Suppressor macrophage treated with lipopolysaccharide for 4 hours (primary cell): ENCODE measurements at places on chromosomes 11 and 22.

DNA sequence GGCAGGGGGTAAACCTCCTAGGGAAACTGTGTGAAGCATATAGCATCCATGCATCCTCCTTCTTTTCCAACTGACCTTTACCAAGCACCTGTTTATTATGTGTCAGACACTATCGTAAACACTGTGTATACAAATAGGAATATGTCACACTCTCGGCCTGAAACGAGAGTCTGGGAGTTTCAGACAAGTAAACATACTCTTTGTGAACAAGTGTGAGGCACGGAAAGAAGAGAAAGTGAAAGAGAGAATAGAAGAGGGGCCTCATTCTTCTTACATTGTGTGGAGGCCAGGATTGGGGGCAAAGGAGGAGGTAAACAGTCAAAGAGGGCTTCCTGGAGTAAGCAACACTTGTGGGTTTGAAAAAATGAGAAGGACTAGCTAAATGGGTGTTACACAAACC is 16.4 kb downstream of the CSNK2A3 start:
- no peak for DNase-seq

- DNase-seq, result no peak
Observed at GRCh38 chr11:24932110-24933000, 435.5 kb downstream of the LUZP2 start.

DNA sequence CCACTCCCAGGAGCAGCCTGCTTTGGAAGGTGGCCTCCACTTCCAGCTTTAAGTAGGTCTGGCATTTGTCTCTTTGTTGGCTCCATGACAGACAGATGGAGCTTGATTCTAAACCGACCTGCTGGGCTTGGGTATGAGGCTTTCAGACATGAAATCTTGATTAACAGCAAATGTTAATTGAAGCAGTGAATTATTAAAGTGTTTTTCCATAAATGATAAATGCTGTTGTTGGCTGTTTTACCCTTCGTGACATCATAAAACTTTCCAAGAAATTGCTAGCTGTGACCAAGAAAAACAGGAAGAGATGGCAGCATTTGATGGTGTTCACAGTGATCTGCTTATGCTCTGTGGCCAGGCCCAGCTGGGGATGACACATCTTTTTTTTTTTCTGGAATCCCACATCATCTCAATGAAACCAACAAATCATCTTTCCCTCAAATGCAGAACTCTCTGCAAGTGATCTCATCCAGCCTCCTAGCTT is 66.1 kb downstream of the RBMXL2 start:
- peak; percentile 71 for DNase-seq

GRCh38 chr11:69427906-69428880 is 53.3 kb upstream of the LINC01488 start:
- DNase-seq, result no peak

DNA sequence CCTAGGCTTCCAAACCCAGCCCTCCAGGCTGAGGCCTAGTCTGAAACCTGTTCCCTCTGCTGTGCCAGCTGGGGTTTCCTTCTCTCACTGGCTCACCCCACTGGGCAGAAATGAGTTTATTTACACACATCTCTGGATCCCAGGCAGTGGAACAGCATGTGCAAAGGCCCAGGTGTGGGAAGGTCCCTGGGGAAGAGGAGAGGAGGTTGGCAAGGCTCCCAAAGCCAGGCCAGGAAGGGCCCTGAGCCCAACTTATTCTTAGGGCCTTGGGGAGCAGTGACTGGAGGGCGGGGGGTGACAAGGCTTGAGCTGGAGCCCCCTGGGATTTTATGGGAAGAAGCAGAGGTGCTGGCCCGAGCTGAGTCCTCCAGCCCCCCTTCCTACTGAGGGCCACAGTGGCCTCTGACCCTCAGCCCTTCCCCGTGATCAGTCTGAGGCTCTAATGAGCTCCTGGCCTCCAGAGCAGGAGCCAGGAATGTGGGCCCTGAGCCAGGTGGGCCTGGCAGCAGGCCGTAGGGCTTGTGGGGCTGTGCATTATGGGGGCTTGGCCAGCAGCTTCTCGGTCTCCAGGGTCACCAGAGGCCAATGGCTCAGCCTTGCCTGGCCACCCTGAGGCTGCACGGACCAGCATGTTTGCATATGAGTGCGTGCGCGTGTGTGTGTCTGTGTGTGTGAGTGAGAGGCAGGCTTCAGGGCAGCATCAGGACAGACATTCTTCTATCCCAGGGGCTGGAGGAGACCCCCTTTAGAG is 2.9 kb downstream of the MYO7A start:
- no peak for DNase-seq

DNA sequence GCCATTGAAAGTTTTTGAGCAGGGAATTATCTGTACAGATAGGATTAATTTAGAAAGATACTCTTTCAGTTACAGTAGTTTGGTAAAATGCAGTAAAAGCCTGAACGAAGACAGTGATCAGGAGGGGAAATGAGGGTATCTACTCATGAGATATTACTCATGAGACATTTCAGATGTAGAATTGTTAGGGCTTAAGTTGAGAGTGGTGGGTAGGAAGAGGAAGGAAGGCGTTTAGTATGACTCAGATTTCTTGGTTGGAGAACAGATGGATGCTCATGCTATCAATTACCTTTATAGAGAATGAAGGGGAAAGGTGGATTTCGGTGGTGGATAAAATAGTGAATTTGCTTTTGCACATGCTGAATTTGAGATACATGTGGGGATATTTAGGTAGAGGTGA is 15.8 kb downstream of the CCDC81 start:
- no peak for DNase-seq

DNA sequence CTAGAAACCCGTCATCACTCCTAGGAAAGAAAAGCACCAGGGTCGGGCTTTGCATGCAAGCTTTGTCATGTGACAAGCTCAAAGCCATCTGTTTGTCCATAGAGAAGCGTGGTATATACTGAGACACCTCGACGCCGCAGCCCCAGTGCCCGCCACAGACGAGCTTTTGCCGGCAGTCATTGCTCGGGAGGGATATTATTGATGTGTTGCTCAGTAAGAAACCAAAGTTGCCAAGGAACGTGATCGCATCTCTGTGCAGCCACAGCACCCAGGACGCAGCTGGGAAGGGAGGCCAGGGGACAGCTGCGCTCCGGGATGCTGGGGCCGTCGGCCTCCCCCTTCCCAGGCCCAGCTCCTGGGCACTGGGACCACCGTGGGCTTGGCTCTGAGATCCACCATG is 89.5 kb upstream of the KCNQ1OT1 start:
- no peak for DNase-seq

GRCh38 chr11:2577991-2578928 is 121.5 kb downstream of the KCNQ1OT1 start:
- DNase-seq, result no peak

DNA sequence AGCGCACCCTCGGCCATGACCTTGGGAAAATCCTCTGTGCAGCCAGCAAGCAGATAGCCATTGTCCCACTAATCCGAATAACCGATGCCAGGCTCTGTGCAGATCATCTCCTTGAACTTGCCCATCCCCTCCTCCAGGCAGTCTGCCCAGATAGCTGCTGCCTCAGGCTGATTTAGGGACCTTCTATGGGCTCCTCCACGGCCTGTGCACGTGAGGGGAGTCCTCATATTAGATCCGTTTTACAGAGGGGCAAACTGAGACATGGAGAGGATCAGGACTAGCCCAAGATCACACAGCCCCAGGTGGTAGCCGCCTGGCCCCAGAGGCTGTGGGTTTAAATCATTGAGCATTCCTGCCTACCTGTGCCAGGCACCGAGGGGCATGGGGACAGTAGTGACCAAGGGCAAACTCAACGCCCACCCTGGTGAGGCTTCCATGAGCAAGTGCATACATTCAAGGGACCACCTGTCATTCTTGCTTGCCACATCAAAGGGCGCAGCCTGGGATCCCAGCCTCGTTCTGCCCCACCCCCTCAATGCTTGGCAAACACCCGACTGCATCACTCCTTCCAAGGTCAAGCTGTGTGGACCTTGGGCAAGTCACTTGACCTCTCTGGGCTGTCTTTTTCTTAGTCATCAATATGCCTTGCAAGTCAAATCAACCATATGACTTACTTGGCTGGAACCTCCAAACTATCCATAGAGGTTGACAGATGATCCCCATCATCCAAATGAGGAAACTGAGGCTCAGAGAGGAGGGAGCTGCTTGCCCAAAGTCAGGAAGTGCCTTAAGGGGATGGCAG is 131.6 kb downstream of the MN1 start:
- peak; percentile 51 for DNase-seq

DNA sequence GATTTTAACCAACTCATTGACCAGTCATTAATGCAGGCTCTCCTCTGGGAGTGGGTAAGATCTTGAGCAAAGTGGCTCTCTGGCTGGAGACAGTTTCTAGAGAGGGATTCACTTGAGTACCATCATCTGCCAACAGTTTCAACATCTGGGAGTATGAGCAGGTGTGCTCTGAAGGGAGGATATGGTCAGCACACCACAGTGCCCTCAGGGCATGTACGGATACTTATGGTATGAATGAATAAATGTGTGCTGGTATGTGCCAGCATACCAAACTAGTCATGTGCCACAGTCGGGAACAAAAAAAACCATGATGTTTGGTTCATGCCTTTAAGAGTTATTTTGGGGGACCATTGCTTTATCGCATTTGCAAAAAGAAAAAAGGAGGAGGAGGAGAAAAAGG is 1197.5 kb upstream of the TENM4 start:
- DNase-seq, result no peak

- no peak for DNase-seq
Observed at GRCh38 chr22:28112190-28112544, 193.1 kb upstream of the PITPNB start.

DNA sequence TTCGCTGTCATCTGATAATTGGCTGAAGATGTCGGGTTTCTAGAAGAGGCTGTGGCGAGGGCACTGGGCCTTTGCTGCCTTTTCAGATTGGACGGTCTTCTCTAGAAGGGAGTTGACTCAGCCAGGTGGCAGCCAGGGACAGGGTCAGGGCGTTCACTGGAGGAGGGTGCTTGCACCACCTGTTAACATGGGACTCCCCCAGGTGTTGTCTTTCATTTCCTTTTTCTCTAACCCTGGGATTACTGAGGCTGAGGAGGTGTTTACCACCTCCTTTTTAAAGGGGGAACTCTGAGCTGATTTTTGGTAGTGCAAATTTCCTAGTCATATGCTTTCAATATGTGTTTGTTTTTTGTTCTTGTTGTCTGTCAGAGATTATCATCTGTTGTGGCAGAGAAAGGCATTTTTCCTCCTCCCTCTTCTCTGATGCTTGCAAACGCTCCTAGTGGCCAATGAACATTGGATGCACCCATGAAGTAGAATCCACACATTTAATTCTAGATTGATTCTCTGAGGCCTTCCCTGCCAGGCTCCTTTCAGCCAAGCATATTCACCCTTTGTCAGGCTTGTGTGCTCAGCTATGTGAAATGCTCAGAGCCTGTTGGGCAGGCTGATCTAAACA is 54.1 kb downstream of the LDLRAD3 start:
- DNase-seq, result no peak

- DNase-seq, result no peak
Observed at GRCh38 chr11:37503411-37504059, 905.5 kb upstream of the RAG2 start.

DNA sequence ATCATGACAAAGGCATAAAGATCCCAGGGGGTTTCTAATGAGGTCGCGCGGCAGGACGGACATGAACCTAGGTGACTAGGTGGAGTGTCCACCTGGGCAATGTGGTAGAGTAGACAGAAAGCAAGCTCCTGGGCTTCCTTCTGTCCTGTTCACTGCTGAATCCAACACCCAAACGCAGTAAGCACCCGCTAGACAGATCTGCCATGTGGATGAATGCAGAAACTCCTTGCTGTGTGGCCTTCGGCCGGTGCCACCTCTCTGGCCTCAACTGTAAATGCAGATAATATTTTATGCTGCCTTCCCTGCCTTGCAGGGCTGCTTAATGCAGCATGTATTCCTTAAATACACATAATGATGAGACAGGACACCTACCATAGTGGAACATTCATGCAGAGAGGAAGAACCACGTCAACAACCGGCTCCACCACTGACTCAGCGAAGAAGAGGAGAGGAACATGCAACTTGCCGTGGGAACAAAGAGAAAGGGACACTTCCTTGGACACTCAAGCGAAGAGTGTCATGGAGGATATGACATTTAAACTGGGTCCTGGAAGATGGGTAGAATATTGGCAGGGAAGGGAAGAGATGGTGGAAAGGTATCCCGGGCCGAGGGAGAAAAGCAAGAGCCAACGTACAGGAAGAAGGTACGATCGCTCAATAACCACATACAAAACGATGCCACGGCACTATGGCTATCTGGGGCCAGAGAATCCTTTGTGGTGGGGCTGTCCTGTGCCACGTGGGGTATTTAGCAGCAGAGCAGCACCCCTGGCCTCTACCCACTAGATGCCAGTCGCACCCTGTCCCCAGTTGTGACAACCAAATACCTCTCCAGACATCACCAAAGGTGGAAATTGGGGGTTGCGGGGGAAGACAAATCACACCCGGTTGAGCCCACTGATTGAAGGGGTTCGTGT is 30.8 kb downstream of the MYH9 start:
- peak; percentile 82 for DNase-seq

GRCh38 chr11:15845261-15845660 is 511.1 kb downstream of the SOX6 start:
- DNase-seq, result no peak

DNA sequence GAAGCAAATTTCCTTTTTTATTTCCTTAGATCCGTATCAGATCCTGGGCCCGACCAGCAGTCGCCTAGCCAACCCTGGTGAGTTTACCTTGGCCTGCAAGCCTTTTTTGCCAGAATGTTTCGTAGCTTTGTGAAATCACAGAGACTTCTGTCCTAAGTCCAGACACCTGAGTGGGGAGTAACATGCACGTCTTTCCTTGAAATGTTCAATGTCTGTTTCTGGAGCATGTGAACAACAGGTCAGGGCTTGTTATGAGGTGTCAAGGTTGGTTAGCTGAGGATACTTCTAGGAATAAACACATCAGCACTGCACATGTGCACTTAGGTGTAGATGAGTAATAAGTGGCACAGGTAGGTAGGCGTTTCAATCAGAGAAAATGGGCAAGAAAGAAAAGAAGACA is 58.0 kb downstream of the KCNJ1 start:
- DNase-seq, result no peak

- peak; percentile 98 for DNase-seq
Observed at GRCh38 chr22:17781319-17782031, 7.2 kb upstream of the BID start.

DNA sequence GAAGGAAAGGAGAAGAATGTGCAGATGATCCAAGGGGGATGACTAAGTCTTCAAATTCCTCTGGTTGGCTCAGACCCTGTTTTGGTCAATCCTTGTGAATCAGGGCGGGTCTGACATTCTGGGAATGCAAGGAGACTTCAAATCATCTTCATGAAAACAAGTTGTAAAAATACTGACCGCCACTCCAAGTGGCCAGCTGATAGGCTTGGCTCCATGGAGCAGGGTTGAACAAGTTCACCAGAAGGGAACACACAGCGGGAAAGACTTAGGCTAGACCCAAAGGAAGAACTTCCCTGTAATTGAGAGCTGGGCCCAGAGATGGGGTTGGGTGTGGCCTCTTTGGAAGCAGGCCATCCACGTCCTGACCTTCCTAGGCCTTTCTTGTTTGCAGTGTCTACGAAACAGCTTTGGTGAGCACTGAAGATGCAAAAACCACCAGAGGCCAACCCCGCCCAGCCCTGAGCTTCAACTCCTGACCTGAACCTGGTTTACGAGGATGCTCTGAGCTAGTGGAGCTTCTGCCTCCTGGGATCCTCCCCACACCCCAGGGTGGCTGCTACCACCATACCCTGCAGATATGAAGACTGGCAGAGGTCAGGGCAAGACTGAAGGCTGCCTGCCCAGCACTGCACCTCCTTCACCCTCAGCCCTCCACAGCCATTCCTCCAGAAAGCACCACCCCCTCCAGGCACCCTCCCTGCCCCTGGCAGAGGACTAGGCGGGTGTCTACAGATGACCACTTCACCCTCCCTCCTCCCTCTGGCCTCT is 26.1 kb downstream of the GDPD5 start:
- DNase-seq, result peak; percentile 42

GRCh38 chr11:94672636-94673035 is 95.5 kb upstream of the AMOTL1 start:
- no peak for DNase-seq
